ENCODE measurements at places on chromosomes 3 and 15. TPM values are rescaled to one million over a fixed set of nuclear protein-coding genes. Genes with fewer than 3 reads are reported as not detected.

DNA sequence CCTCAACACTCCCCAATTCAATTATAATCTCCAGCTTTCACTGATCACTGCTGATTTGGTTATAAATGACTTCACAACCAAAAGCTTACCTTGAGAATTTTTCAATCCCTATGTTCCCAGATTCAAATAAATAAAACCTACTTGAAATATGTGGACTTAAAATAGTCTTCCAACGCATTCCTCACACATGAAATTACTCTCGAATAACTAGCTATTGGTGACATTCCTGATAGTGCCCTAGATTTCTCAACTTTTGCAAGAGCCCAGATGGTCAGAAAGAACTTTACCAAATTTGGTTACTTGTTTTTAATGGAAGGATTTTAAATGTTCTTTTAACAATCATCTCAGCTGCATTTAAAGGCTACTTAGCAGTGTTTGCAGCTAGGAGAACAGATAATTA lies 605.5 kb downstream of the FHIT start:
- DNase-seq: no peak

DNA sequence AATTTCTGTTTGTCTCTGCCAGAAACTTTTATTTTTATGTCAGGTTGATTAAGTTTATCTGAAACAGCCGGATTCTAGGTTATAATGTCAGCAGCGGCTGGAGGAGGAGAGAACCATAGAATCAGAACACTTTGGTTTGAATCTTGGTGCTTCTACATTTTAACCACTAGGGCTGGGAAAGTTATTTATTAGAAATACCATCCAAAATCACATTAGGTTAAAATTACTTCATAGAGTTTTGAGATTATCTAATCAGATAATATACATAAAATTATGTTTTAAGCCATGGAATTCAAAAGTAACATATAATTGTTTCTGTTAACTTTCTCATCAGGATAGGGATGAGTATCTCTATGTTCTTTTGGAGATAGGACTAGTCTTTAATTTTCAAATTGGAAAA lies 502.9 kb downstream of the ROBO1 start:
- DNase-seq: no peak

DNA sequence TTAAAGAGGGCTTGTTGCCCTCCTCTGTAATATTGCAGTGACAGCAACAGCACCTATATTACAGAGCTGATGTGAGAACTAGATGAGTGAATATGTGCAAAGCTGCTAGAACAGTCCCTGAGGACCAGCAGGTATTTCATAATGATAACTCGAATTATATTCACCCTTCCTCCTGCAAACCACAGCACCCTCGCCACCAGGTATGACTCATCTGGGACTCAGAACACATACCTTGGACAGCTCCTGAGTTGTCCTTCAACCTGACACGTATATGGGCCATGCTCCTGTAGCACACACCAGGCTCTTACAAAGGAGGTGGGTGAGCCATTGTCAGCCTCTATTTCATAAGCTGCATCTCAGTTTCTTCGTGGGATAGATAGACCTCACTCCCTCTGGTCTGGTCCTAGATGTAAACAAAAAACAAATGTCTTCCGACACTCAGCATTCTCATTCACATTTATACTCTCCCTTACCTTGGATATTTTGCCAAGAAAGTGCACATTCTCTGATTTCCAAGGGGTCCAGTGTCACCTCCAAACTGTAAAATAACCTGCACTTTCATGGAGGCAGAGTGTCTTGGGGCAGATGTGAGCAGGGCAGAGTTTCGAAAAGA lies 124.5 kb downstream of the TLE3 start:
- DNase-seq: peak; percentile 7

GRCh38 chr3:129625072-129625874 lies 18.8 kb upstream of the PLXND1 start:
- no peak for DNase-seq

DNA sequence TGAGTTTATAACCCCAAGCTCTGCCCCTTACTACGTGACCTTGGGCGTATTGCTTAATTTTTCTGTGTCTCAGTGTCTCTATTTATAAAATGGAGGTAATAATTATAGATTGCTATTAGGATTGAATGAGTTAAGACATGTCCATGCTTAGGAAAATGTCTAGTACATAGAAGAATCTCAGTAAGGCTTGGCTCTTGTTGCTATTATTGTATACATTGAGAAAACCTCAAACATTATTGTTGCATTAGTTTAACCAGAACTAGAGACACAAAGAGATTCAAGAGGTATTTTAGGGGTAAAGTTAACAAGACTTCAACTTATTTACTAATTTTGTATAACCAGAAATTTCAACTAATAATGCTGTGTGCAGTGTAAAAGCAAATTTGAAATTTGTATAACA lies 66.7 kb downstream of the MEF2A start:
- no peak for DNase-seq

DNA sequence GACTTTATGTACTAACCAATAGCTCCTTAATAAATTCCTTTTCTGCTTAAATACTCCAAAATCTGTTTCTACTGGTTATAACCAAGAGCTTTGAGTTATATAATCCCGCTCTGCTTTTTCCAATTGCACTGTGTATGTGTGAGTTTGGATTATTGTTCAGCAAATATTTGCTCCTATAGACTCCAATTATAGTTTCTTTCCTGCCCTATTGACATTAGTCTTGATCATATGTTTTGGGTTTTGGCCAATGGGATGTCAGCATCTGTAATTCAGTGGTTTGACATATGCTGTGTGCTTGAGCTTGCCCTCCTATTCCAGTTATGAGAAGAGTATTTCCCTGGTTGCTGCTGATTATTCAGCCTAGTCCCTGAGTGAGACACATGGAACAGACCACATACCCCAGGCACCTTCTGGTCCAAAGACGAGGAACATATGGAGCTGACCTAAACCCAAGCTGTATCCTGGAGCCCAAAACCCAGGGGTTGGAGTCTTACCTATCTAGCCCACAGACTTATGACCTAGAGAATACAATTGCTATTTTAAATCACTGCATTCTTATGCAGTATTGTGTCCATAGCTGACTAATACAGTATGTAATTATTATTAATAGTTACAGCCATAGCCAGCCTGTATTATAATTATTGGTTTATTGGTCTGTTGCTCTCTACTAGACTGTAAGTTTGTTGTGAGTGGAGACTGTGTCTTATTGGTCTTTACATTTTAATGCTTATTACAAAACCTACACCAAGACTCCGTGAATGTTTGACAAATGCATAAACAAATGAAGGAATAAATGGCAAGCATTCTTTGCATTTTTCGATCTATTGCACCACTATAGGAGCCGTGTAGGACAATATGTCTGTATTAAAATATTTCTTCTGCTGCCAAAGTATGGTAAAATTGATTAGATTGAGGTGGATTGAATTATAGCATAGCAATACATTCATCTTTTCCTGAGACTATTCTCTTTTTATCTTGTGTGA lies 11.7 kb upstream of the ZNF280D start:
- no peak for DNase-seq

DNAH12 gene
- not detected for total RNA-seq

CRABP1 gene
- not detected for total RNA-seq

DNA sequence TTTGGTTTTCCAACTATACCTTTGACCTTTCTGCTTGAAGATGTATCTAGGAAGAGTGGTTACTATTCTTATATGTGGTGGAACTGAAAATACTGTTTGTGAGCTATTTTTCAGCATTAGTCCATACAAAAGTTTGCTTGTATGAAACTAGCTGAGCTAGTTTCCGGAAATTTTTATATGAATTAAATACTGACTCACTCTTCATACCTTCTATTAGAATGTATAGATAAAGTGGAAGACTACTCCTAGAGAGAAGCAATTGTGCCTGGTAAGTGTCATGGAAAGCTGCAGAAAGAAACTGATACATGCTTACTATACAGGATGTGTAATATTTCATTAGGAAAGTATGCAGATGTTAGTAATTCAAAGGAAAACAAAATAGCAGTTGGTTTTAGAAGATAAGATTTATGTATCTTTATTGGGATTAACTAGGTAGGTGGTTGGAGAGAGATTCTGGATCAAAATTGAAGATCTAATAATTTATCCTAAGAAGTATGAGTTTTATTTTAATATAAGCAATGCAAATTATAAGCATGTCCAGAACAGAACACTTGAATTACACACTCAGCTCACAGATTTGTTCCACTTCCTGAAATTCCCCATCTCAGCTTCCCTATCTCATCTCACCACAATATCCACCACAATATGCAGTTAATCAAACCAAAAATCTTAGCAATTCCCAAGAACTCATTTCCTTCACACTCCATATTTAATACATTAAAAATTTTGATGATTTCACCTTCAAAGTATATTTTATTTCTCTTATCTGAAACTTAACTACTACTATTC lies 82.8 kb downstream of the BCHE start:
- no peak for DNase-seq

GRCh38 chr3:20352546-20353179 lies 166.7 kb upstream of the SGO1 start:
- no peak for DNase-seq

- no peak for DNase-seq
These were observed 215.1 kb upstream of the UBE2E1 start for GRCh38 chr3:23590424-23591273.

GRCh38 chr3:46463120-46463867 lies 1.4 kb downstream of the LTF start:
- DNase-seq: no peak

GRCh38 chr15:88256279-88257230 lies at the start of gene NTRK3:
TSS of gene NTRK3 (minus strand) at chr15:88256739. CDS start at chr15:88256153, 586 bp downstream.
- DNase-seq: no peak

DNA sequence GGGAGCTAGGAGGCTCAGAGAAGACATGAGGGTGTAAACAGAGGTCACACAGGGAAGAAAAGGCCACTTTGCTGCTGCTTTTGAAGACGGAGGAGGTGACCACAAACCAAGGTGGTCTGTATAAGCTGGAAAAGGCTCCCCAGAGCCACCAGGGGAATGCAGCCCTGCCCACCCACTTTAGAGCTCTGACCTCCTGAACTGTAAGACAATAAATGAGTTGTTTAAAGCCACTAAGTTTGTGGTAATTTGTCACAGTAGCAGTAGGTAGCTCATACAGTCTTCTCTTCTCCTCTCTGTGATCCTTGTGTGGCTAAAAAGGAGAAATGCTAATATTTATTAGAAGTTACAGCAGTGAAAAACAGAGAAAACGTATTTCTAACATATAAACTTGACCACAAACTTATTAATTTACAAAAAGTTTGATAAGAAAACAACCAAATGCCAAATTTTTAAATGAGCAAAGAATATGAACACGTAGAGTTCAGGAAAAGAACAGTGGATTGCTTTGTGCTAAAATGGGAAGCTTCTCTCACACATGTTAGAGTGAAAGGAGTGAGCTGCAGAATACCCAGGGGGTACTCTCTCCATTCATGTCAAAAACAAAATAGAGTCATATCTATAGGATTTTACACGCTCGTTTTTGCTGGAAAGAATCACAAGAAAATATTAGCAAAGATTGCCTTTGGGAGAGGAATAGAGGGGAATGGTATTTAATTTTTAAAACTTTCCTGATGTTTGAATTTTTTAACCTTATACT lies 71.0 kb downstream of the NOX5 start:
- DNase-seq: no peak

DNA sequence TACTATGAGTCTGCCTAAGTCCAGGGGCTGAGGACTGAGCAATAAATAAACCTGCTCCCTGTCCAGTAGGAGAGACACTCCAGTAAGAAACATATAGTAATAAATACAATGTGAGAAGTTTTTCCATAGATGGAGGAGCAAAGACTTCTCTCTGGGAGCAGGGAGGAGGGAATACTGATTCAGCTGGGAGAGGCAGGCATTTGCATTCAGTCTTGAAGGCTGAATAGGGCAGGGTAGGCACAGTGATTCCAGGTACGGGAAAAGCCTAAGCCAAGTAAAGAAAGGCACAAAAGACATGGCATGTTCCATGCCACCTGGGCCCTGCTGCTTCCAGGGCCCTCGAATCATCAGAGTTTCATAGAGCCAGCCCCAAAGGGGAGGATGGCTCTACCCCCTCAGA lies 59.6 kb upstream of the GLCE start:
- DNase-seq: no peak

DNA sequence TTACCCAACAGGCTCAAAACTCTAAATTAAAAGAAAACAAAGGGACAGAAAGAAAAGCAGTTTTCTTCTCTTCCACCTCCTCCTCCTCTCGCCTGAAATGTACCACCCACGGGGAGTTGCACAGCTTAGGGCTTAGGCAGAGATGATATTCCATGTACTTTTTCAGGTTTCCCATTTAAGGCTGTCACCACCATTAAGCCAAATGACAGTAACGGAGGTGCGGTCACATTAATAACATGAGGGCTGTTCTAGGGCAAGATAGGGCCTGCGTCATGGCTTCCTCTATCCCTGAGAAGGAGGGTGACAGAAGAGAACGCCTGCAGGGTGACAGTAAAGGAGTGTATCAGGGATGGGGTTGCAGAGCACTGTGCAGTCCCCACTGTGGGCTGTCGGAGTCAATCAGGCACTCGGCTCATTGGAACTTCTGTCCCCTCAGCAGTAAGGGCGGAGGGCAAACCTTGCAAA lies 51.7 kb upstream of the TJP1 start:
- no peak for DNase-seq

GRCh38 chr3:189954733-189955665 lies 165.7 kb downstream of the P3H2 start:
- no peak for DNase-seq

- DNase-seq: no peak
These were observed 91.5 kb downstream of the ST6GAL1 start for GRCh38 chr3:187021748-187022402.

- DNase-seq: no peak
These were observed 357.7 kb downstream of the TIGIT start for GRCh38 chr3:114651555-114651954.

- no peak for DNase-seq
These were observed 130.2 kb upstream of the LMOD3 start for GRCh38 chr3:69252631-69253030.

Data from epithelial cell of proximal tubule (primary cell).